ENCODE measurements at places on chromosomes 2 and 18. TPM values are rescaled to one million over a fixed set of nuclear protein-coding genes. Genes with fewer than 3 reads are reported as not detected.

Gene IL1RL1
- 3.7 TPM for total RNA-seq

Gene SPP2
- total RNA-seq: not detected

Gene CCDC74B
- total RNA-seq: 1.1 TPM

Gene NEU4
- total RNA-seq: not detected

Gene SLC5A7
- 0.23 TPM for total RNA-seq

Gene ARHGAP28
- 18.9 TPM for total RNA-seq

Gene IKZF2
- total RNA-seq: 11.6 TPM

Gene AOX1
- 32.4 TPM for total RNA-seq

Gene CHN1
- 38.9 TPM for total RNA-seq

Gene LYPD1
- 5.6 TPM for total RNA-seq

Gene RGPD5
- total RNA-seq: 52.1 TPM

Gene GALNT5
- total RNA-seq: 23.0 TPM

Gene DIPK1C
- not detected for total RNA-seq

Gene SLC14A1
- 1.6 TPM for total RNA-seq

Gene GPR45
- not detected for total RNA-seq

Gene UGT1A8
- not detected for total RNA-seq

Gene SKOR2
- not detected for total RNA-seq

DNA sequence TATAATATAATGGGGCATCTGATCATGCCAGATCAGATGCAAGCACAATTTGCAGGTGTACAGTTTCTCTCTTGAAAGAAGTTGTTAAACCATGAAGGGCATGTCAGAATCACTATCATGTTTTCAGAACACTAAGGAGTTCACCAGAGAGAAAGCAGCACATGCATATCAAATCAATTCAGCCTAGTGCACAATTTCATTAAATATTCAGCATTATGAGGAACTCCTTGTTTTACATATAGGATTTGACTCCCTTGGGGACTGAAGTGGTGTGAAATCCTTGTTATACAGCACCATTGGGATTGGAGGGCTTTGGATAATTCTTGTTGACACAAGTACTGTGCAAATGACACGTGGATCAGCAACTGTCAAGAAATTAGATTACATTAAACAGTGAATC lies 562.1 kb upstream of the KLHL29 start:
- DNase-seq: no peak

GRCh38 chr2:37631292-37631691 lies 40.1 kb downstream of the CDC42EP3 start:
- DNase-seq: no peak

GRCh38 chr2:20649576-20649975 lies 1.3 kb downstream of the HS1BP3 start:
- no peak for DNase-seq

DNA sequence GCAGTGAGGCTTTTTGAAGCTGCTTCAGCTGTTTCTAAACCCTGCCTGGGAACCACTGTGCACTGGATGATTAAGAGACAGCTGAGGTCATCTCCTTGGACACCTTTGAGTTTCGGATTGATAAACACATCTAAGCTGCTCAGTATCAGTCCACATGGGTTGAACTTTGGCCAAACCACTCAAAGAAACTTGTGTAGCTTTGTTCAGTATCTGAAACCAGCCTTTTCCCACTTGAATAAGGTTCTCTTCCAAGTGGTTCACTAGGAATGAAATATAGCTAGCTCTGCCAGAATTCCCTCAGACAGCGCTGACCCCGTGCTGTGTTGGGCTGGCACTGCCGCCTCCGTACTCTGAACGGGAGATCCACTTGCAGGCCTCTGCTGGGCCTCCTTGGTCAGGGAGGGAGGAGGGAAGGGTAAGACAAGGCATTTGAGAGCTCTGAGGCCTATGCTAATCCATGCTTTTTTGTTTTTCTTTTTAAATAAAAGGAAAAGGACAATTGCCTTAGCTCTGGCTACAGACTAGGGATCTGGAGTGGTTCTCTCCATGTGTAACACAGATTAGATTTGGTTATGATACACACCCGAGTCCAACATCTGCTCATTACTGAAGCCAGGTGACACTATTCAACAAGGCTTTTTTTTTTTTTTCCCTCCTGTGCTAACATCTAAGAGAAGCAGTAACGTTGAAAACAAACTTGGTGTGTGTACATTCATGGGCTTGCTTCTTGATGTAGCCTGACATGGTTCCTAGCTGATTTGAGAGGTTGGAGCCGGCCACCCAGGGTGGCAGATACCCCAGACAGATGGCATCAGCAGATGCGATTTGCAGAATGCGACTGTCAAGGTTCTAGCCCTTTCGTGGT lies 67.7 kb downstream of the NCK2 start:
- DNase-seq: peak; percentile 62

DNA sequence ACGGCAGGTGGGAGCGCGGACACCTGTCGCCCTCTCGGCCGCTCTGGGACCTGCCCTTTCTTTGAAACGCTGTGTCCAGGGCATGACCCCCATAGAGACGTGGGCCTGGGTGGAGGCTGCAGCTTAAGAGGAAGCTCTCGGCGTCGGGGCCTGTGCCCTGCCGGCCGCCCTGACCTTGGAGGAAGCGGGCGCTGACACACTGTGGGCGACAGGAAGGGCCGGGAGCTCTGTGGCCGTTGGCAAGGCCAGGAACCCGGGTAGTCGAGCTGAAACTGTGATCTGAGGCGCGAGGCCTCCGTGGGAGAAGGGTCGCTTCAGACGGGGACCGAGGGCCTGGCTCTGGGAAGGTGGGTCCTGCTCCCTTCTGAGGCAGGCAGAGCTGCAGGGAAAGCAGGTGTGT lies 28.2 kb downstream of the KCNG2 start:
- DNase-seq: peak; percentile 84

DNA sequence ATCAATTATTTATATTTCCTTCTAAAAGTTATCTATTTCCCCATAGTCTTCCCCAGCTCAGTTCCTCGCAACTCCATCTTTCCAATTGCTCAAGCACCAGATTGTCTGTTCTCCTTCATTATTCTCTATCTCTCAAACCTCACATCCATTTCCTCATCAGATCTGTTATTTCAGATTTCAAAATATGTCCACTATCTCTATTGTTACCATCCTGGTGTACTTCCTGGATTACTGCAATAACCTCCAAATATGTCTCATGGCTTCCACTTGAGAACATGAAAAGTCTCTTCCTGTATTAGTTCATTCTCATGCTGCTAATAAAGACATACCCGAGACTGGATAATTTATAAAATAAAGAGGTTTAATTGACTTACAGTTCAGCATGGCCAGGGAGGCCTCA lies 641.7 kb upstream of the ZEB2 start:
- DNase-seq: no peak

DNA sequence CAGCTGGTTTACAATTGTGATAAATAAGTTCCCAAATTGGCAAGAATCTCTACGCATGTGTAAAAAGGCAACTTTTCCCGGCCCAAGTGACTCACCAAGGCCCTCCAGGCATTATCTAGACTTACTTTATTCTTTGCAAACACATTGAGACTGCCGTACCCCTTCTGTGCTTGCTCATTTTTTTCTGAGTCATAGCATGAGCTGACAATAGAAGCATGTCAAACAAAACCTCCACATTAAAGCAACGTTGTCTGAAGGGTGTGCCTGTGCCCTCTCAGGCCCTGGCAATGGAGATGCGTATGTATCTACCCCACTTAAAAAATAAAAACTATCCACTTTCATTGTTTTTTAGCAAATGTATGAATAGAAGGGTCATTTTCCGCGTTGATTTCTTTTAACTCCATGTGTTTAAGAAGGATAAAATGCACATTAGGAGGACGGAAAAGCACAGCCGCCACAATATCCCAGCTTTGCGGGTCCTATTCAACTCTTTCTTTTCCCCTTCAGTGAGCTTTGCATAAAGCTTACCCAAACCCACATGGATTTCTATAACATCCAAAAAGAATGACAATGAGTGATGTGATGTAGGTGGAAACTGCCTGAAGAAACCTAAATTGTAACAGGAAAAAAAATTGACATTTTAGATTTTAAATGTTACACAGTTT lies 298.2 kb downstream of the CDCA7 start:
- no peak for DNase-seq

DNA sequence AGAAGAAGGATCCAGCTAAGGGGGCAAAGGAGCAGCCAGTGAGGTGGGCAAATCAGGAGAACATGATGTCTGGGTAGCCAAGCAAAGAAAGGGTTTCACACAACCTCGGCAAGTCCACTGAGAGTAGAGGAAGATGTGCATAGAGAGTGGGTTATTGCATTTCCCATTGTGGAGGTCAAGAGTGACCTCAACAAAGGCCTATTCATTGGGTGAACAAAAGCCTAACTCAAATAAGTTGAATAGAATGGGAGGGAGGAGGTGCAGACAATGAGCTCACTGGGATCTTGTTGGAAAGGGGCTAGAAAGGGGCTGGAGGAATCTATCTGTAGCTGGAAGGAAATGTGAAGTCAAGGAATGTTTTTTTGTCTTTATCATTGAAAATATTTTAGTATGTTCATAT lies 14.0 kb upstream of the PDCL3 start:
- DNase-seq: no peak

DNA sequence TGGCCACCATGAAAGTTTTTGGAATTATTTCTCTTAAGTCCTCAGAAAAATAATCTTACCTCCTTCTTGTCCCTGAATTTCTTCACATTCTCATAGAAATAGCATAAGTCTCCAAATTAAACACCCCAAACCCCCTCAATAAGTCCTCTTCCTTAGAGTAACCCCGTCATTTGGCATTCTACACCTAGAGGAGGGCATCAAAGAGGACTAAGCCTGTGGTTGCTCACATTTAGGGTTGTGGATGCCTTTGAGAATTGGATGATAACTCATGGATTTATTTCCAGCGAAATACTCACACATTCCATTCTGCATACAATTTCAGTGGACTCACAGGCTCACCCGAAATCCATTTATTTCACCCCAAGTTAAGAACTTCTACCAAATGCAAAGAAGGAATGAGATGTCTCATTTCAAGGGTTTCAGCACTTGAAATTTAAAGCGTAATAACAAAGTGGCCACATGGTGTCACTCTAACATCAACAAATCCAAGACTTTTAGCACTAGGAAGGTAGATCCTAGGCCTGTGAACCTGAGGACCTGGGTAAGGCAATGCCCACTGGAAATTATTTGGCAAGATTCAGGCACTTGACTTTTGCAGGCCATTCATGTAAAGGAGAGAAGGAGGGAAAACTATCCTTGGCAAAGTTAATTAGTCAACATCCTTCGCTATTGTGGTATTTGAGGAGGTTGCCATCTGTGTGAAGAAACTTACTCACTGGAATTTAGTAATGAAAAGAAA lies 24.6 kb downstream of the DYTN start:
- peak; percentile 57 for DNase-seq

GRCh38 chr2:62453955-62454354 lies 52.0 kb downstream of the TMEM17 start:
- no peak for DNase-seq

DNA sequence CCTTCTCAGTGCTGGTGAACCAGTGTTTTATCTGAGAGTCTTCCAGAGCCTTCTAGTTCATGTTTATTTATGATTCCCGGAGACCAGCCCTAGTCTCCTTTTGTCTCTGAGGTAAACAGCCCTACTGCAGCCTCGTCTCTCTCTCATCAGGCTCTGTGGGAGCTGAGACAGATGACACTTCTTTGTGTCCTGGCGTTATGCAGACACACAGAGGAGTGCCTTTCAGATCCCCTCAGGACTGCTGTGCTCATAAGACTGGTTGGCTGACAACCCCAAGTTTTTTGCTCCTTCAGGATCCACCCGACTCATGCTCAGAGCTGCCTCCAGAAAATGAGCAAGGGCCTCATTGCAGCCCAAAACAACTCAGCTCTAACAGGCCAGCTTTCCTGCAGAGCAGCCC lies 523.8 kb upstream of the SPHKAP start:
- DNase-seq: no peak

DNA sequence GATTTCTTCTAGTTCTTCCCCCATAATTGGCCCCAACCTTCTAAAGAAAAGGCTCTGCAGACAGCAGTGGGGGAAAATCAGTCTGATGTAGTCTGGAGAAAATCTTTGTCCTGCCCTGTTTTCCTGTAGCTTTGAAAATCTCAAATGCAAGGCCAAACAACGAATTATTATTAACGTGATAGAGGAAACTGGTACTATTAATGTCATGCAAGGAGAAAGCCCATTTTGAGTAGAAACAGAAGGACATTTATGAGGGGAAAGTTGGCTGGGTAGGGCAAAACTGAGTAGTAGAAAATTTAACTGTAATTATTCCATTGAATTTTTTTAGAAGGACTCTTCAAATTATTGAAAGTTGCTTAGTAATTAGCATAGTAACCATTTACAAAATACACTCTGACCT lies 98.8 kb downstream of the FMNL2 start:
- no peak for DNase-seq

- DNase-seq: no peak
These were observed 93.8 kb upstream of the ZBTB14 start for GRCh38 chr18:5389356-5389755.

- DNase-seq: no peak
These were observed 199.4 kb upstream of the REV1 start for GRCh38 chr2:99689145-99689742.

DNA sequence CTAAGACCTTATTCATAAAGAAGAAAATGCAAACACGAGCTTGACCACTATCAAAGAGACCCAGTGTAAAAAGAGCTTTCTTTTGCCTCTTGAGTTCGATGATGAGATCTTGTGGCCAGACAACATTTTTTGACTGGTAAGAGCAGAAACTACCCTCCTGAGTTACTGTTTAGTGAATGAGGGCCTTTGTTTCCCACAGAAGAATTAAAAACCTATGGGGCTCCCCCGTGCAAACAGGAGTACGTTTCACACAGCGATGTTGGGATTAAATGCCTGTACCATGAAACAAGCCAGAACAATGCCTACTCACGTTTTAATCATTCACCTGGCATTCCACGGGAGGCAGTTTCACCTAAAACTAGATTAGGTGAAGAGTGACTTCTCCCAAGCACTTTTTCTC lies 36.0 kb downstream of the MYCN start:
- no peak for DNase-seq

DNA sequence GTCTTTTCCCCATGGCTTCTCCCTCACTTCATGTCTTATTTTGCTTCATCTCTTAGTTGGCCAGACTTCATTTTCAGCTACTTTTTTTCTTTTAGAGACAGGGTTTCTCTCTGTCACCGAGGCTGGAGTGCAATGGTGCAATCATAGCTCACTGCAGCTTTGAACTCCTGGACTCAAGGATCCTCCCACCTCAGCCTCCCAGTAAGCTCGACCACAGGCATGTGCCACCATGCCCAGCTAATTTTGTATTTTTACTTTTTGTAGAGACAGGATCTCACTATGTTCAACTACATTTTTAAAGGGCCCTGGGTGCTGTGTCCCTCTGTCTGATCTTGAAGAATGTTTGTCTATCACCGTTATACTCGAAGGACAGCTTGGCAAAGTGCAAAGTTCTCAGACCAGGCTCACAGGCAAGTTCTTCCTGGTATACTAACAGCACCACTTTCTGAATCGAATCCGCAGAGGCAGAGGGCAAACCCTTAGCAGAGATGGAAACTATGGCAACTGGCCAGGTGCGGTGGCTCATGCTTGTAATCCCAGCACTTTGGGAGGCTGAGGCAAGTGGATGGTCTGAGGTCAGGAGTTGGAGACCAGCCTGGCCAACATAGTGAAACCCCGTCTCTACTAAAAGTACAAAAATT lies 60.9 kb downstream of the SOWAHC start:
- DNase-seq: no peak

DNA sequence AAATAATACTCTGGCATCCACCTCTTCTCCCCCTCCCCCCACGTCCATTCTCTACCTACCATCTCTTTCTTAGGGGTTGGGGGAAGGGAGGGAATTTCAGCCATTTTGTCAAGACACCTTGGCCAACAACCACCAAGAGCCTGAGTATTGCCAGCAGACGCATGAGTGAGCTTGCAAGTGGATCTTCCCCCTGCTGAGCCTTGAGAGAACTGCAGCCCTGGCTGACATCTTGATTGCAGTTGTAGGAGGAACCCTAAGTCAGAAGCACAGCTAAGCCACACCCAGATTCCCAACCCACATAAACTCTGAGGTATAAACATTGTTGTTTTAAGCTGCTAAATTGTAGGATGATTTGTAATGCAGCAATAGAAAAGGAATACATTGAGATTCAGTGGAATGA lies 165.6 kb downstream of the TMEFF2 start:
- DNase-seq: no peak

Measured in left lung (tissue), 14 donors.